ENCODE measurements at places on chromosomes 7 and 10. TPM values are rescaled to one million over a fixed set of nuclear protein-coding genes. Genes with fewer than 3 reads are reported as not detected.

DNA sequence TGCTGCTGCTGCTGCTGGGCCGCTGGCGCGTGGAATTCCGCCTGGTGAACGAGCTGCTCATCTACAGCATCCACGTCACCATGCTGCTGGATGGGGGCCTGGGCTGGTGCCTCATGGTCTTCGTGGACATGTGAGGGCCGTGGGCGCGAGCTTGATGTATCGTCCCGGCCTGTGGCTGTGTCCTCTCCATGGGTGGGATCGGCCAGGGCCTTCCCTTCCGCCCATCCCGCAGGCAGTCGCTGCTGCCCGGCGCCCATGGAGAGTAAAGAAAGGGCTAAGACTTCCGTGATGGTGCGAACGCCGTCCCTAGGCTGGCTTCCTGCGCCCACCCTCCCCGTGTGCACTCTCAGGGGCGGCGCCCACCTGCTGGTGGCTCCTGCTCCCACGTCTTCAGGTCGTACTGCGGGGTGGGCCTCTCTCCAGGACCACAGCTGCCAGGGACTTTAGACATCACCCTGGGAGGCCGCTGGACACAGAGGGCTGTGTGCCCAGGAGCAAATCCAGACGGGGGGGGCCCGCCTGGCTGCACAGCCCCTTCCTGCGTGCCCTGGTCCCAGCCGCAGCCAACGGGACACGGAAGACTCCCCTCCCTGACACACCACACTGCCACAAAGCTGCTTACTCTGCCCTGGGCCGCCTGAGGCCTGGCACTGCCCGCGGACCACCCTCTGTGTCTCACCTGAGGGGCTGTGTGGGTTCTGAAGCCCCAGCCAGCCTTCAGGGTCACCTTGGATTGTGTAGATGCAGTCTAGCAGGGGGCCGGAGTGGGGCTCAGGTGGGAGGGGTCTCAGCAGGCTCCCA, 167.5 kb downstream of the SEPTIN7 start:
- DNase-seq, result no peak

The STEAP2 gene
- 22.7 TPM for polyA plus RNA-seq

The C10orf67 gene
- polyA plus RNA-seq, result 2.7 TPM

GRCh38 chr7:110502888-110503465, 588.0 kb upstream of the LRRN3 start:
- no peak for DNase-seq

The STEAP4 gene
- 0.23 TPM for polyA plus RNA-seq

The UCN3 gene
- polyA plus RNA-seq, result 1.0 TPM

- DNase-seq, result no peak
Measured at GRCh38 chr10:133166828-133167692, 7.0 kb downstream of the KNDC1 start.

DNA sequence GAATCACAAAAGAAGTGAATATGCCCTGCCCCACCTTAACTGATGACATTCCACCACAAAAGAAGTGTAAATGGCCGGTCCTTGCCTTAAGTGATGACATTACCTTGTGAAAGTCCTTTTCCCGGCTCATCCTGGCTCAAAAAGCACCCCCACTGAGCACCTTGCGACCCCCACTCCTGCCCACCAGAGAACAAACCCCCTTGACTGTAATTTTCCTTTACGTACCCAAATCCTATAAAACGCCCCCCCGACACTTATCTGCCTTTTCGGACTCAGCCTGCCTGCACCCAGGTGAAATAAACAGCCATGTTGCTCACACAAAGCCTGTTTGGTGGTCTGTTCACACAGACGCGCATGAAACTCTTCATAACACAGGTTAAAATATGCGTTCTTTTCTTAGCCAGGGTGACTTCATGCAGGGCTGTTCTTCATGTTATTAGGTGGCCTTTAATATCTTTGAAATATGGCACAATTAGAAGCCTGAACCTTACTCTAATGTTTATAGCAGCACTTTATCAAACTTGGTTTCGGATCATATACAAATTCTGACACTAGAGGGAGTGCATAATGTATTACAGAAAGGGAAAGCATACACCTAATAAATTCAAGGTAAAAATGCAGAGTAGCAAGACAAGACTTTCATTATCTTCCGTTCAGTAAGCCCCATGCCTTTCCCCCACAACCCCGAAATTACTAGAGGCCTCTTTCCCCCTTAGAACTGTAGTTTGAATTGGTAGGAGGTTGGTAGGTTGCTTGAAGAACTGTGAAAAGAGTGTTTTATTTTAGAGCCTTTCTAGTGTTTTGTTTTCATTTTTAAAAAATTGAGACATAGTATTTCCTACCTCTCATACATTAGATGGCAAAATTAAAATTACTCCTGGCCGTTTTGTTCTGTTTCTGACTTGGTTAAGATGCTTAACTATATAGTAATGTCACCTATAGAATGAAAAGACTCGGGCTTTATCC, 117.9 kb downstream of the NPY start:
- no peak for DNase-seq

DNA sequence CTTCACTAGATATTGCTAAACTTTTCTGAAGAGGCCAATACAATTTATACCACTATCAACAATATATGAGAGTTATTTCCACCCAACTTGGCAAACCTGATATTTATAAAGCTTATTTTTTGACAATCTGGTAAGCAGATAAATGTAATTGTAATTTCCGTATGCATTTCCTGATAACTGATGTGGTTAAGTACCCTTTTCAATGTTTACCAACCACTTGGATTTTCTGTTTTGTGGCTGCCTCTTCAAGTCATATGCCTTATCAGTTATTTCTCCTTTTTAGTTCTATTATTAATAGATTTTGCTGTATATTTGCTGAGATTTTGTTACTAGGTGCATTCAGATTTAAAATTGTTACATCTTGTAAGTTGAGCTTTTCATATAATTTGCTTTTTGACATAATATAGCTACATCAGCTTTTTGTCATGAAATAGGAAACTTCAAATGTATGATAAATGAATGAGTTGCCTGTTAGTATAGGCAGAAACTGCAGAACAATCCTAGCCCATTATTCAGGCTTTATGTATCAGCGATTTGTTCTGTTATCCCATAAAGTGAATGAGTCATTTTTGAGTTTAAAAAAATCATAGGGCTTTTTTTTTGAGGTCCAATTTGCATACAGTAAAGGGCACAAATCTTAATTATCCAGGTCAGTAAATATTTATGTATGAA, 11.5 kb downstream of the SGPL1 start:
- no peak for DNase-seq

DNA sequence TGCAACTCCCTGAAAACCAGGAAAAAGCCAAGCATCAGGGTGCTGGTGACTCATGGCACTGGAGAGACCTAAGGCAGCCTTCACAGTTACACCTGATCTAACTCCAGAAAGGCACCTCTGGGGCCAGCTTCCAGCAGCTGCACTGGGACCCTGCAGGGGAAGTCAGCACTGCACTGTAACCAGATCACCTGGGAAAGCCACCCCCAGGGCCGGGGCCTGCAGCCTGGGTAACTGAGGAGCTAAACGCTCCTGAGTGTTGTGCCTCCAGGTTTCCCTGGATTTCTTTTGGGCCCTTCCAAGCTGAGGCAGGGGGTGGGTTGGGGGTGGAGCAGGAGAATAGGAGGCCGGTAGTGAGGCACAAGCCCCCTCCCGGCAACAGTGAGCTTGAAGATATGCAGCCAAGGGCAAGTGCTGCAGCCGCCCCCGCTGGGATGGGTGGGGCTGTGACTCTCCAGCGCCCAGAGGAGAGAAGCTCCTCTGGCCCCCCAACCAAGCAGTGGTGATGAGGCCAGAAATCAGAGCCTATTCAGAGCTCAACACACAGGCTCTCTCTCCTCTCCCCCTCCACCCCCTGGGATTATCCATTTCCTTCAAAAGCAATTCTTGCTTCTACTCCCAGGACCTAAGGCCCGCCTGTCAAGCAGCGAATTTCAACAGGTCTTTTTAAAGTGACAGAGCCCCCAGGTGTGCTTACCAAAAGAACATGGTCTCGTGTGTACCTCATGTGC, 2.6 kb downstream of the CXCL12 start:
- no peak for DNase-seq

GRCh38 chr10:101974091-101974971, 81.6 kb downstream of the ARMH3 start:
- no peak for DNase-seq

DNA sequence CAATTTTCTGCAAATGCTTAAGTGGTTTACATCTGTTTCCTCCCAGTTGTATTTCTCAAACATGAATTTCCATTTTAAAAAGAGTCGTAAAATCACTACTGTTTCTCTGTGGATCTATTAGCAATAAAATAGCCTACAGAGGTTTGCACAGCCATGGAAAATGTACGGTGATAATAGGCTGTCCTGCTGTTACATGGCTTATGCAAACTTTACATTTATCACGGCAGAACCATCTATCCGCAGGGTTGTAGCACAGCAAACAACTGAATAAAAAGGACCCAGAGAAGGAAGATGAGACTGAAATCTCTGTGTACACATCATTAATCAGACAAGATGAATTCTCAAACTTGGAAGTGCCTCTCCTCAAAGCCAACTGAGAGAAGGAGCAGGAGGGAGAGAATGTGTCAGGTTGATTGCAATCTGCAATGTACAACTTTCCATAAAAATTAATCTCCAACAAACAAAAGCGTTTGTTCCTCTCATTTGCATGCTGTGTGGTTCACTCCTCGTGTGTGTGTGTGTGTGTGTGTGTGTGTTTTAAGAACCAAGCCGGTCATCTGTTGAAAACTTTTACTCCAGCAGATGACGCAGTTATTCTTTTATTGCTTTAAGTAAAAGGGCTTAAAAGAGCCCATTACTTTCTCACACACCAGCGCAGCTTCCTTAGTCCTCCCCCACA, 279.3 kb downstream of the SKAP2 start:
- peak; percentile 40 for DNase-seq

The BLNK gene
- polyA plus RNA-seq, result 53.6 TPM

The CCDC146 gene
- 33.8 TPM for polyA plus RNA-seq

The WEE2 gene
- polyA plus RNA-seq, result 0.58 TPM

The ACTL6B gene
- polyA plus RNA-seq, result not detected

The HPS1 gene
- 33.0 TPM for polyA plus RNA-seq

- DNase-seq, result peak; percentile 77
Measured at GRCh38 chr10:86899670-86900276, 57.6 kb downstream of the MMRN2 start.

- no peak for DNase-seq
Measured at GRCh38 chr7:127629268-127629854, 11.4 kb upstream of the PAX4 start.

DNA sequence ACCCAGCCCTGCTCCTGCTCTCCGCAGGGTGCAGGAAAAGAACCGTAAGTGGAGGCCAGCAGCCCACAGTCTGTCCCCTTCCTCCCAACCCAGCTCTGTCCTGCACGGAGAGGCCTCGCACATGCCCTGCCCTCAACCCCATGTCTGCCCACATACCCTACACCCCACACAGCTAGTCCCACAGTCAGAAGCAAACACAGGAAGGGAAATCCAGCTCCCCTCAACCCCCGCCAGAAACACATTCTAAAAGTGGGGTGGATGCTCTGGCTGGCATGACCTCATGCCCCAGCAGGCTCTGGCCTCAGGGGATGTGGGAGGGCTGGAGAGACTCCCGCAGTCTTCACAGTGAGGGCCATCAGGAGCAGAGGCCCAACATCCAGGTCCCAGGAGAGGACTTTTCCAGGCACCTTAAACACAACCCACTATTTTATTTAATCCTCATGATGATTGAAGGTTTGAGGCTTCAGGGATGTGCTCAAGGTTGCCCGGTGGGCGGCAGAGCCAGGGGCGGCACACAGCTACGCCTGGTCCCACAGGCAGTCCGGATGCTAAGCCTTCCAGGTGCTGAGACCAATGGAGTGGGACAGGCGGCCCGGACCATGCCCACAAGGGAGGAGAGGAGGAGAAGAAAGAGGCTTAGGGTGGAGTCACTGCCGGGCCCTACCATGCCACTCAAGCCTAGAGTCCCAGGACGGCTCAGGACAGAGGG, 29.9 kb downstream of the CALML5 start:
- no peak for DNase-seq

The PON1 gene
- polyA plus RNA-seq, result 0.33 TPM

The AGR3 gene
- polyA plus RNA-seq, result 1.3 TPM

The CELF2 gene
- polyA plus RNA-seq, result 12.5 TPM

The CYP26C1 gene
- polyA plus RNA-seq, result 0.05 TPM

The LRRC4 gene
- polyA plus RNA-seq, result 5.8 TPM

The ZNF736 gene
- 30.6 TPM for polyA plus RNA-seq

DNA sequence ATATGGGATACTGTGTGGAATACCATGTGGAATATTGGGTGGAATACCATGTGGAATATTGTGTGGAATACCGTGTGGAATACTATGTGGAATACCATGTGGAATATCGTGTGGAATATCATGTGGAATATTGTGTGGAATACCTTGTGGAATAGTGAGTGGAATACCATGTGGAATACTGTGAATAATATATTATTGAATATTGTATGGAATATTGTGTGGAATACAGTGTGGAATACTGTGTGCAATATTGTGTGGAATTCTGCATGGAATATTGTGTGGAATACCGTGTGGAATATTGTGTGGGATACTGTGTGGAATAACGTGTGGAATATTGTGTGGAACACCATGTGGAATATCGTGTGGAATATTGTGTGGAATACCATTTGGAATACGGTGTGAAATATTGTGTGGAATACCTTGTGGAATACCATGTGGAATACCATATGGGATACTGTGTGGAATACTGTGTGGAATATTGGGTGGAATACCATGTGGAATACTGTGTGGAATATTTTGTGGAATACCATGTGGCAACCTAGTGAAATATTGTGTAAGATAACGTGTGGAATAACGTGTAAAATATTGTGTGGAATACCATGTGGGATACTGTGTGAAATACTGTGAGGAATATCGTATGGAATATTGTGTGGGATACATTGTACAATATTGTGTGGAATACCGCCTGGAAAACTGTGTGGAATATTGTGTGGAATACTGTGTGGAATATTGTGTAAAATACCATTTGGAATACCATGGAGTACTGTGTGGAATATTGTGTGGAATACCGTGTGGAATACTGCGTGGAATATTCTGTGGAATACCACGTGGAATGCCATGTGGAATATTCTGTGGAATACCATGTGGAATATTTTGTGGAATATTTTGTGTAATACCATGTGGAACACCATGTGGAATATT, 133.9 kb upstream of the CHST15 start:
- no peak for DNase-seq

GRCh38 chr7:143199040-143199439, 15.8 kb downstream of the TAS2R39 start:
- no peak for DNase-seq

DNA sequence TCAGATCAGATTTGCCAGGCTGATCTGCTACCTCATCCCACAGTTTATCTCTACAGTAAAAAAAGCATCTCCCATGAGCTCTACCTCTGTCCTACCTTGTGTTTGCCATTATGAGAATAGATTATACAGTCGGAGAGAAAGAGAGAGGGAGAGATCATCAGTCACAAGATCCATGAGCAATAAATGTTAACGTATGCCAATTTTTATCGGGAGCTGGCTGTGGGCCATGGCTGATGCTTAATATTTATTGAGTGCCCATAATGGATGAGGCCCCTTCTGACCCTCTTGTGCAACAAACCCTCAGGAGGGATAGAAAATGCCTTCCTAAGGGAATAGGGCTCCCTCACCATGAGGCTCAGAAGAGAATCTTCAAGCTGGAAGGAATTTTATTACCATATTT, 52.8 kb downstream of the C10orf90 start:
- no peak for DNase-seq

GRCh38 chr10:7460006-7460405, 49.2 kb upstream of the SFMBT2 start:
- no peak for DNase-seq
